NCI-H526 (cell line): ENCODE measurements at places on chromosomes 2 and 18.

- no peak for DNase-seq
Measured at GRCh38 chr2:96679848-96680247, 37.3 kb downstream of the FER1L5 start.

GRCh38 chr2:60976256-60976850, 41.2 kb upstream of the PEX13 start:
- no peak for DNase-seq

DNA sequence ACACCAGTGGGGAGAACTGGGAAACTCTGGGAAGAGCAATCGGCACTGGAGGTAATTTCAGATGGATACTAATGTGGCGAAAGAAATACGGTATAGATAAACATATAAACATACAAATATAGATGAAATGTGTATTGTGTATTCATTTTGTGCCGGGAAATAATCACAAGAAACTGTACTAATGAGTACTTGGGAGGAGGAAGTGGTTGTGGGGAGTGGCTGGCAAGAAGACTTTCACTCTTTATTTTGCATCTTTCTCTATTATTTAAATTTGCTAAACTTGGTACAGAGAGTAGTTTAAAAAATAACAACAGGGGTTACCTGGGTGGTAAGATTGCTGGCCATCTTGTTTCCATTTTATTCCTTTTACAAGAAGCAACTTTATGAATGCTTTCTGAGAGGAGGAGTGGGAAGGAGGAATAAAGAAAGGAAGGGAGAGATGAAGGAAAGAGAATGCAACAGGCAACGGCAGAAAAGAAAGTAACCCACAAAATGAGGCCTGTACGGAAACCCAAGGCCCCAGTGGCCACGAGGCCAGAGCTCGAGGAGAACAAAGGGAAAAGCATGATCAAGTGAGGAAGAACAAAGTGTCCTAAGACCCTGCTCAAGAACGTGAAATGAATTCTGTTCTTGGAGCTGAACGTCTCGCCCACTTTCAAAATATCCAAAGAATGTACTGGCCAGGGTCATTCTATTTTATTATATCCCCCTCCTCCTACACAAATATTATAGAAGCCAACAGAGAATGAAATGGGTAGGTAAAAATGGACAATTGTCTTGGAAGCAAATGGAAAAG, 45.2 kb downstream of the FAM178B start:
- DNase-seq: no peak

DNA sequence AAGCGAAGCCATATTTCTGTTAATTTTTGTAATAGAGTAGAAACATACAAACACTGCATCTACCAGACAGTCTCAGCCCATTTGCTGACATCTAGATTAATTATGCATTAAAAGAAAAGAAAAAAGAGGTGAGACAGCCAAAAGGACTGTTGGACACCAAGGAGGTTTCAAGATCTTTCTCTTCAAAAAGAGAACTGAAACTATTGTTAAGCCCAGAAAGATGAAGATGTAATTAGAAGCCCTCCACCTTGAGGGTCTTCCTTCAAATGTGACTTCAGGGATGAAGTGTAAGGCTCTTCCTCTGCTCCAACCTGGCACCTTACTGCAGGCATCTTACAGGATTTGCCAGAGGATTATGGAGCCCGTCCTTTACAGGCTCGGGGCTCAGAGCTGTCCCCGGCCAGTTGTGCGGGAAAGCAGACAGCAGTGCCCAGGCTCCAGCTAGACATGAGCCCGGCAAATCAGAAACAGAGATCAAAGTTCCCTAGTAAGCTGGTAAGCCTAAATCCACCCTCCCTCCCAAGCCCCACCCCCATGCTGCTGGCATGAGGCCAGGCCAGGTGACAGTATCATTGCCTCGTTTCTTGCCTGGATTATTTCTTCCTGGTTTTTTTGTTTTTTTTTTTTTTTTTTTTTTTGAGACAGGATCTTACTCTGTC, 38.9 kb downstream of the ADI1 start:
- peak; percentile 27 for DNase-seq

DNA sequence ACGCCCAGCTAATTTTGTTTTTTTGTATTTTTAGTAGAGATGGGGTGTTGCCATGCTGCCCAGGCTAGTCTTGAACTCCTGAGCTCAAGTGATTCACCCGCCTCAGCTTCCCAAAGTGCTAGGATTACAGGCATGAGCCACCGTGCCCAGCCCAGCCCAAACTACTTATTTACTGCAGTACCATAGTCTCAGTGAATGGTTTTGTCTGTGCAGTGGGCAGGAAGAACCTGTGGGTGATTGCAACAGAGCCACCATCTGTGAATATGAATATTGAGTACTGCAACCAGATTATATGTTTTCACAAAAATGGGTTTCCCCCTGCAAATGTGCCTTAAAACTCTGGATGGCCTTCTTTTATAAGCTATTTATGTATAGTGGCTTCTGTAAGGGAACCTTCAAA, 9.1 kb downstream of the MPPE1 start:
- no peak for DNase-seq

GRCh38 chr2:70627211-70627898, 73.7 kb upstream of the TGFA start:
- peak; percentile 49 for DNase-seq

DNA sequence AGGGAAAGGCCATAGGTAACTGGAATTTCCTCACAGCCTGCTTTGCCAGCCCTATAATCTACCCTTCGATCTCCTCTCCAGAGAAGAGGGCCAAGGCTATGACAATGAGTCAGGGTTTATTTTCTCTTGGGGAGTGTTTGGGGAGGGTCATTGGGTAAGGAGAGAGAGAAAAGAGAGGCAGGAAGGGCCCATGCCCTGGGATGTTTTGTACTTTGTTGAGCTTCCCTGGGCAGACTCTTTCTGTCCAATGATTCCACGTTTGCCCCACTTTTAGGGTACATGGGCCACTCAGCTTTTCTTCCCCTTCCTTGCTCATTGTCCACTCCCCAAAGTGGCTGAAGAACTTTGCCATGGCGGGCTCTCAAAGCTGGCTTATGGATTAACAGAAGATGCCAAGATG, 224.2 kb downstream of the ALK start:
- no peak for DNase-seq

- no peak for DNase-seq
Measured at GRCh38 chr2:226766352-226767055, 33.1 kb downstream of the IRS1 start.

DNA sequence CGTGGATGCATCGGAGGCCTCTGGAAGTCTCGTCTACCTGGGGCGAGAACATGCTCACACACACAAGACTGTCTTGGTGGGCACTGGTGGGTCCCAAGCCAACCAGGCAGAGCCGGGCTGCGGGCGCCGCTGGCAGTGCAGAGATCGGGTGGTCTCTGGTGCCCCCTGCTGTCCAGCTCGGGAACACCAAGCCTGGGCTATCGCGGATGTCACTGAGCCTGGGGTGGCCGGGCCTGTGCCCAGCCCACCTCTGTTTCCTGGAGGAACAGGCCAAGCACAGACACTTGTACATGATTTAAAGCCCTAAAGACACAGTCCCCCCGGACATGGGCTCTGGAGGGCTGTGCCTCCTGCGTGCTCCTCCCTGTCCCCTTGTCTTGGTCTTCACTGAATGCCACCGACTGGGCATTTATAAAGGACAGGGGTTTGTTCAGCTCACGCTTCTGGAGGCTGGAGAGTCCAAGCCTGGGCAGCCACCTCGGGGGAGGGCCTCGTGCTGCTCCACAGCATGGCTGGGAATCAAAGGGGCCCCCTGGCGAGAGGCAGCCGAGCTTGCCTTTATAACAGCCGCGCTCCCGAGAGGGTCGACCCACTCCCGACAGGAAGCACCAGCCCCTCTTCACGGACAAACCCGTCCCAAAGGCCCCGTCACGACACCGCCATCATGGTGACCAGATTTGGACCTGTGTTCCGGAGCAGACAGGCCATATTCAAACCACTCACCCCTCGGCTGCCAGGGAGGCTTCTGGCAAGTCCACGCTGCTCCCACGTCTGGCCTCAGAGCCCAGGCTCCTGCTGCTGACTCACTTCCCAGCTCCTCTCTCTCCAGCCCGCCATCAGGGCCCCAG, 3.6 kb upstream of the OTOS start:
- DNase-seq: no peak
